ENCODE measurements at places on chromosomes 11 and 22.

GRCh38 chr22:38710351-38710750 is 4.6 kb downstream of the GTPBP1 start:
- DNase-seq: no peak

GRCh38 chr11:61542705-61543104 is 34.2 kb downstream of the LRRC10B start:
- no peak for DNase-seq

- no peak for DNase-seq
These were observed 899.2 kb upstream of the API5 start for GRCh38 chr11:42412590-42412989.

DNA sequence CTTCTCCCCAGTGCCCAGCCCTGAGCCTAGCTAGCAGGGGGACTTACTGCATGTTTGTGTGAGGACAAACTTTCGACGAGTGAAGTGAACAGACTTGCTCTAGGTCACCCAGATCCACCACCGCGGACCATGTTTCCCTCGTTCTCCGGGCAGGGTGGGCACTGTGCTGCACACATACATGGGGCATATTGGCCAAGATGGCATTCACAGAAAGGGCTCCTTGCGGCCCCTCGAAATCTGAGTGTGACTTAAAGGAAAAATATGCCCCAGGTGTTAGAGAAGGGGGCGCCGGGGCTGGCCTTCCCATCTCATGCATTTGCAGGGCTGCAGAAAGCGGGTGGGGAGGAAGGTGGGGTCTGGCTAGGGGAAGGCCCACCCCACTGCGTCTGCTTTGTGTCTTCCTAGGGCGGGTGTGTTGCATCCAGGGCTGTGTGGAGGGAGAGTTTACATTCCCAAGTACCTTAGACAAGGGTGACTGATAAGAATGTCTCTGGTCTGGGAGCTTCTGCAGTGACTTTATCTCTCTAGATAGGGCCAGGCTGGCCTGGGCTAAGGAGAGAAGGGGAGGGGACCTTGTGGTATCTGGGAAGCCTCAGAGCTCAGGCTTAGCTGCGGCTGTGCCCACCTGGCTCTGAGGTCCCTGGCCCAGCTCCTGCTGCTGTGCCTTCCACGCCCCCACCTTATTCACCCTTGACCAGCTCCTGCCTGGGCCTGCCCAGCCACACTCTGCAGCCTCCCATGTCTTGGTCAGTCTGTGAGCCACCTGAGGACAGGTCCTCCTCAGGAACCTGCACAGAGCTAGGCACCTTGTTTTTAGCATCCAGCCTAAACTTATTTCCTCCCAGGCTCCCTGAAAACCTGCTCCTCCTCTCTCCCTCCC is 45.8 kb downstream of the LRRC32 start:
- no peak for DNase-seq

- DNase-seq: no peak
These were observed 163.2 kb downstream of the FAT3 start for GRCh38 chr11:92387859-92388258.

Measured in stimulated activated CD8-positive, alpha-beta memory T cell treated with anti-CD3 and anti-CD28 coated beads, Interleukin-2, amount 100 ng/mL, for 1 hour (primary cell).